ENCODE measurements at places on chromosomes 7 and 10. TPM values are rescaled to one million over a fixed set of nuclear protein-coding genes. Genes with fewer than 3 reads are reported as not detected.

DNA sequence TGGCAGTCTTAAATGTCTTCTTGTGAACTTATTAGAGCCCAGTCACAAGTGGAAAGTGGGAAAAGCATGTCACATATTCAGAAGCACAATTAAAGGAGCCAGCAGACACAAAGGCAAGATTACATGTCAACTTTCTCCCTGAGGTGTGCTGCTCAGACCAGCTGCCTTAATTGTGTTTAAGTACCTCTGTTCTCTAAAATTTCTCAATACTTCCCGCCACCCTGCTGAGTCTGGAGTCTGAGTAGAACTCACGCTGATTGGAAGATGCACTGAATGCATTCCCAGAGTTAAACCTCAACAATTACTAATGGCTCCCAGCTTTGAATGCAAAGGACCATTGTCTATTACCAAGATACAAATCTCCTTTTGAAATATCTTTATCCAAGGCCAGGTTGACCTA lies 166.4 kb upstream of the COBL start:
- H3K27me3 ChIP-seq: no peaks in the 10 kb centered on the region
- no peaks in the 10 kb centered on the region for H3K4me1 ChIP-seq
- H3K4me3 ChIP-seq: no peak overlapping the region
- no peak for DNase-seq

DNA sequence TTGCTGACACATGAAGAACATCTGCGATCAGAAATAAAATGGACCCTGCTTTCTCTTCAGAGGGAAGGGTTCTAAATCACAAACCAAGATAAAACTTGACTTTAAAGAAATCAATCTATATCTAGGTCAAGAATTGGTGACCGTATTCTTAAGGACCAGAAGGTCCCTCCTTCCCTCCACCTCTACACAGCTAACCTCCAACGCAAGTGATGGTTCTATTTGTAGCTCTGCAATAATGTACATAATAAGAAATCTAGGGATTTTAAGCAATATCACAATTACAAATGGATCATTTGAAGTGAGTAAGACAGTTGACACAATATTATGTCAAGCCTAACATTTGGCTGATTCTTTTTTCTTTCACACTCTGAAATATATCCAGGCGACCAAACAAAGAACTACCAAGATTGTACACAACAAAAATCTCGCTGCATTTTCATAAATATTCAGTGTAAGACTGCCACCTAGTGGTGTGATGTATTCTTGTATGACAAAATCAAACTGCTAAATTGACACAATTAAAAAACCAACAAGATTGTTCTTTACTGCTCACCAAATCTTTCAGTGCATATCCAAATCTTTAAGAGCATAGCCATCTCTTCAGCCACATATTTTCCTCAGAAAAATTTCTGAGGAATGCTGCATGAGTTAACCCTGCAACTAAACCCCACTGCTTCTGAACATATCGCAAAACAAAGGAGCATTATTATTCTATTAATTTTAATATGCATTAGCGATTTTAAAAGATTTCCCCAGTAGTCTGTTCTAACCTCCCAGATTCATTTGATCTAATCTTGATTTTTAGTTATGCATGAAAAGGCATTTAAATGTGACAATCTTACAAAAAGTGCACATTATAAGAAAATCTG lies 44.5 kb downstream of the ICA1 start:
- H3K4me1 ChIP-seq: no peaks in the 10 kb centered on the region
- no peaks in the 10 kb centered on the region for H3K27me3 ChIP-seq
- no peak for DNase-seq
- H3K27ac ChIP-seq: no peak overlapping the region
- no peak overlapping the region for H3K4me3 ChIP-seq

Gene SHH
- not detected for total RNA-seq

GRCh38 chr10:28072573-28072972 lies 73.7 kb upstream of the ODAD2 start:
- DNase-seq: no peak
- H3K27me3 ChIP-seq: no peaks in the 10 kb centered on the region
- no peaks in the 10 kb centered on the region for H3K4me1 ChIP-seq
- H3K4me3 ChIP-seq: no peak overlapping the region
- H3K27ac ChIP-seq: no peak overlapping the region

- no peak overlapping the region for H3K4me3 ChIP-seq
- no peaks in the 10 kb centered on the region for H3K36me3 ChIP-seq
- H3K27me3 ChIP-seq: no peaks in the 10 kb centered on the region
- H3K4me1 ChIP-seq: no peaks in the 10 kb centered on the region
- DNase-seq: no peak
Measured at GRCh38 chr10:1610986-1611770, 126.1 kb downstream of the ADARB2 start.

DNA sequence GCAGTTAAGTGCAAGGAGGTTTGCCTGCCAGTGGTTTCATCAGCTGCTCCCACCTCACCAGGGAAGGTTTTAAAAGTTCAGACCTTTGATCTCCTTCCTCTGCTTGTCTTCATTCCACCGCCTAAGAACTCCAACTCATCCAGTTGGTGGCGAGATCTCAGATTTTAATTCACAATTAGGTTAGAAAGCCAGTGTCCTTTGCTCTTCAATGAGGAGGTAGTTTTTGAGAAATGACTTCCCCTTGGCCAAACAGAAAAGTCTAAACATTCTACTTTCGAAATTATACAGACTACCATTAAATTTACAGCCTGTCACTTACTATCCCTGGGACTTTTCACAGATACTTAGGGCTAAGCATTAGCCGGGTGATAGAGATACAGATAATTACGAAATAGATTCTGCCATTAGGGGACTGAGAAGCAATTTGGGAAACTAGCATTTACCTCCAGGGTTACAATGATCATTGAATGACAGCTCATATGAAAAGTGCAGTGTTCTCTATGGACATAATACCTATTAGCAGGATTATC lies 513.4 kb upstream of the GHITM start:
- no peaks in the 10 kb centered on the region for H3K27me3 ChIP-seq
- no peak overlapping the region for H3K4me3 ChIP-seq
- H3K27ac ChIP-seq: no peak overlapping the region
- no peak for DNase-seq

Gene CRTAC1
- total RNA-seq: 19.5 TPM

DNA sequence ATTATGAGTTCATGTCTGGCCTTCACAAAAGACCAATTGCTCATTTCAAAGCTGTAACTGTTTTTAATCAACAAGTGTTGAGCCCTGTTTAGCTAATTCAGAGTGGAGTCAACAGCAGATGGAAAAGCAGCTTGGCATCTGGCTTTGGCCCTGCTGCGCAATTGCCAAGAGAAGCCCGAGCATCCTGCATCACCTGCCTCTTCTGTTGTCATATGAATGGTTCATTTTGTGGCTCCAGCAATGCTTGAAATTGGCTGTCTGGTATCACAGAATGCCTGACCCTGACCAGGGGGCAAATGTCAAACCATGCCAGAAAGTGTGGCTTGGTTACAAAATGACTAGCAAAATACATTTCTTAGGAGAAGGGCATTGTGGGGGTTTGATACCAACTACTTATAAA lies 296.5 kb upstream of the PHF14 start:
- no peaks in the 10 kb centered on the region for H3K4me1 ChIP-seq
- no peak overlapping the region for H3K27ac ChIP-seq
- H3K27me3 ChIP-seq: no peaks in the 10 kb centered on the region
- H3K36me3 ChIP-seq: no peaks in the 10 kb centered on the region

DNA sequence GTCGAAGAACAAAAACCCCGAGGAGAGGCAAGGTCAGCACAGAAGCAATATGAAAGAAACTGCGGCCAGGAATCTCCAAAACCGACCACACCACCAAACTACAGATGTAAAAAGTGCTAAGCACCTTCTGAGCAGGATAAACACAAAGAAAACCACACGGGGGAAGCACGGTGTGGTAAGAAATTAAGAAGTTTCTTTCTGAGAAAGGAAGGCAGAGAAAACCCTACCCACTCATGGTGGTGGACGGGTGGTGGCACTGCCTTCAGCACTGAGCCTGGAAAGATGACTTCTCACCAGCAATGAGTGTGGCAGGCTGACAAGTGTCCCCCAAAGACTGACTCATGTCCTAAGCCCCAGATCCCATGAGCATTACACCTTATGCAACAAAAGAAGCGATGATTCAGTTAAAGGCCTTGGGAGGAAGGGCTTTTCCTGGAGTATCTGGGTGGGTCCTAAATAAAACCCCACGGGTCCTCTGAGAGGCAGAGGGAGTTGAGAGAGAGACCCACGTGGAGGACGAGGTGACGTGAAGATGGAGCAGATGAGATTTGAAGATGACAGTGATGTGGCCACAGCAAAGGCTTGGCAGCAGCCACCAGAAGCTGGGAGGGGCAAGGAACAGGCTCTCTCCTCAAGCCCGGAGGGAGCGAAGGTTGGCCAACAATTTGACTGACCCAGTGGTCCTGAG lies 124.9 kb downstream of the DLG5 start:
- no peaks in the 10 kb centered on the region for H3K36me3 ChIP-seq
- no peaks in the 10 kb centered on the region for H3K27me3 ChIP-seq
- H3K4me1 ChIP-seq: no peaks in the 10 kb centered on the region
- no peak overlapping the region for H3K27ac ChIP-seq

DNA sequence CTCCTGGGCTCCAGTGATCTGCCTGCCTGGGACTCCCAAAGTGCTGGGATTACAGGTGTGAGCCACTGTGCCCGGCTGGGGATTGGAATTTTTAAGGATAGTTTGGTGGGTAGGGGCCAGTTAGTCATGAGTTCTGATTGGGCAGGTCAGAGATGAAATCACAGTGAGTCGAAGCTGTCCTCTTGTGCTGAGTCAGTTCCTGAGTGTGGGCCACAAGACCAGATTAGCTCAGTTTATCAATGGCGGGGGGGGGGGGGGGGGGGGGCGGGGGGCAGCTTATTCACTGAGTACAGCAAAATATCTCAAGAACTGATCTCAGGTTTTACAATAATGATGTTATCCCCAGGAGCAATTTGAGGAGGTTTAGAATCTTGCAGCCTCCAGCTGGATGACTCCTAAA lies 11.6 kb upstream of the ERCC6 start:
- no peaks in the 10 kb centered on the region for H3K4me1 ChIP-seq
- H3K4me3 ChIP-seq: no peak overlapping the region
- H3K27ac ChIP-seq: no peak overlapping the region
- H3K27me3 ChIP-seq: no peaks in the 10 kb centered on the region
- no peaks in the 10 kb centered on the region for H3K36me3 ChIP-seq
- DNase-seq: no peak

GRCh38 chr7:70711452-70711851 lies 420.5 kb upstream of the GALNT17 start:
- no peak overlapping the region for H3K4me3 ChIP-seq
- peaks cover 5% of the 10 kb centered on the region for H3K4me1 ChIP-seq
- no peaks in the 10 kb centered on the region for H3K27me3 ChIP-seq
- no peaks in the 10 kb centered on the region for H3K36me3 ChIP-seq

Gene SPDYE11
- not detected for total RNA-seq

DNA sequence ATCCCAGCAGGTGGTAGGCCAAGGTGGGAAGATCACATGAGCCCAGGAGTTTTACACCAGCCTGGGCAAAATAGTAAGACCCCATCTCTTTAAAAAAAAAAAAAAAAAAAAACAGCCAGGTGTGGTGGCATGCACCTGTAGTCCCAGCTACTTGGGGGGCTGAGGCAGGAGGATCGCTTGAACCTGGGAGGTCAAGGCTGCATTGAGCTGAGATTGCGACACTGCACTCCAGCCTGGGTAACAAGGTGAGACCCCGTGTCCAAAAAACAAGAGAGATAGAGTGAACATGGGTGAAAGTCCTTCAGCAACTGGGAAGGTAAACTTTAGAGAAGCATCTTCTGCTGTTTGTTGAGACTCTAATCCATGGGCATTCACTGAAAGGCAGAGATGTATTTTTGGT lies 6.3 kb upstream of the LAMTOR4 start:
- H3K36me3 ChIP-seq: no peaks in the 10 kb centered on the region
- no peaks in the 10 kb centered on the region for H3K4me1 ChIP-seq
- no peak for DNase-seq
- no peak overlapping the region for H3K4me3 ChIP-seq
- no peaks in the 10 kb centered on the region for H3K27me3 ChIP-seq

Data from ovary (tissue), 10 donors.